NCI-H2171 (cell line): ENCODE measurements at places on chromosomes 7 and 10.

- no peak for DNase-seq
These were observed 10.1 kb upstream of the MET start for GRCh38 chr7:116661865-116662264.

GRCh38 chr7:17814058-17814457 lies 126.2 kb downstream of the SNX13 start:
- no peak for DNase-seq

DNA sequence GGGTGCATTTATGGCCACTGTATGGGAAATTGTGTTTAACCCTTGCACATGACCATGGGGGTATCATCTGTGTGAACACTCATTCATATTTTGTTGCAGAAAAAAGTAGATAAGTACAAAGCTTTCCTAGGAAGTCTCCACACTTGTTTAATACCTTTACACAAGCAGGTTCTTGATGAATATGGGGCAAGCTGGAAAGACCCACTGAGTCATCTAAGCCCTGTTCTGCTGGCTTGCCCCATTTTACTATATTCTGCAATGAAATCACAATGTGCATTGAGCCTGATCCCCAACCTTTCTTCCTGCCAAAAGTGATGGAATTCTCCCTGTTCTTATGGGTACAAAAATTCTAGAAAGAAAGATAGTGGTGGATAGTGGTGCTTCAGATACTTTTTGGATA lies 99.8 kb downstream of the CCDC71L start:
- no peak for DNase-seq

DNA sequence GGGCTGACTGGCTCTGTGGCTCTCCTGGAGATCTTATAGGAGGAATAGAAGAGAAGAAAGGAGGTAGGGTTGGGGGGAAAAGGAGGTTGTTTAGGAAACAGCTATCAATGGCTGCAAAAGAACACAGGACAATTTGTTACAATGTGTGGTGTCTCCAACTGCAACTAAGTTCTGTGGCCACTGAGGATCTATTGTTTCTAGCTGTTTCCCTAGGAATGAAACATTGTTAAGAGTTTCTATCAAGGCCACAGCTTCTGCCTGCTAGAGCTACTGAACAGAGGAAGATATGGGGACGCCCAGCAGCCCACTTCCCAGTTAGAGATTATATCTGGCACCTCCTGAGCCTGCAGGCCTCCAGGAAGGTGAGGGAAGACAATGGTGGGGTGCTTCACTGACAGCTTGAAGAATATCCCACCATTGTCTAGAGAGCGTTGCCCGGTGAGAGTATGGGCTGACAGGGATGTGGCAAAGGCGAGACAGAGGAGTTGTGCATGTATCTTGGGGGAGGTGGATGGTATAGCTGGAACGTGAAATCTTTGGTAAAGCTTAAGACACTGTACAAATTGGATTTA lies 4.0 kb downstream of the SCD start:
- no peak for DNase-seq

DNA sequence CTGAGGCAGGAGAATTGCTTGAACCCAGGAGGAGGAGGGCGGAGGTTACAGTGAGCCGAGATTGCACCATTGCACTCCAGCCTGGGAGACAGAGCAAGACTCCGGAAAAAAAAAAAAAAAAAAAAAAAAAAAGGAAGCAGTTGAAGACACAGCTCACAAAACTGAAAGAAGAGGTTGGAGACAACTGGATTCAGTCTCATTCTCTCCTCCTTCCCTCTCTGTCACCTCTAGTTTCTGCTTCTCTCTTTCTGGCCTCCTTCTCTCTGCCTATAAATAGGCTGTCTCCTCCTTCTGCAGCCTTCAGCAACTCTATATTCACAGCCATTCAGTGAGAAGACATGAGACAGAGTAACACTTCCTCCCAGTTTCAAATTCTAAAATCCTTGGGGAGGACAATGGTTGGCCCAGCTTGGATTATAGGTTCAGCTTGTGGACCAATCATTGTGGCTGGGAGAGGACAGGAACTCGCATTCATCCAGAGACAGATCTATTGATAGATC lies 125.6 kb upstream of the HABP2 start:
- no peak for DNase-seq

- no peak for DNase-seq
These were observed 508.2 kb upstream of the SEMA3D start for GRCh38 chr7:85695041-85695440.

- no peak for DNase-seq
These were observed 4.8 kb downstream of the FBH1 start for GRCh38 chr10:5894873-5895272.

GRCh38 chr10:76318211-76318610 lies 886.8 kb downstream of the LRMDA start:
- DNase-seq: no peak

DNA sequence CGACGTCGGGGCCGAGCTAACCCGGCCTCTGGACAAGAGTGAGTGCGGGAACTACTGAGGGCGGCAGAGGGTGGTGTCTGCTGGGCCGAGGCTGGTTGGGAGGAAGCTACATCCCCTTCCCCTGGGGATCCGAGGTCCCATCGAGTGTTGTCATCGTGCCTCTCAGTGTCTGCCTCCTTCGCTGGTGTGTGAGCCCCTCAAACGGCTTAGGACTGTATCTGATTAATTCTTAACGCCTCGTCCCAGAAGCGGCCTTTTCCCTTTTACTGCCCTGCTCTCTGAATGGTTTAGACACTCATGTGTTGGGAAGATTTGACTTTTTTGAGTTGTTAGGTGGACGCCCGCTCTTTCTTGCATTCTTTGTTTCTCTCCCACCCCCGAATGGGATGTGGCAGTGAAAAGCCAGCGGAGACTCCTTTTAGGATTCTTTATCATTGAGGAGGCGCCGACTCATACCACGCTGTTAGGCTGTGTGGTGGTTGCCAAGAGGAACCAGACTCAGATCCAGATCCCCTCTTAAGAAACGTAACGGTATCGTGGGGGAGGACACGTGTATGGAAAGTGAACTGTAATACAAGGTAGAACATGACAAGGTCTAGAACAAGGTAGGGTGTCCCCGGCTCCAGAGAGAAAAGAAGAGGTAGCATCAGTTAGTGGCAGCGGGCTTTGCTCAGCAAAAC lies 631 bp downstream of the SUPV3L1 start:
- DNase-seq: no peak

DNA sequence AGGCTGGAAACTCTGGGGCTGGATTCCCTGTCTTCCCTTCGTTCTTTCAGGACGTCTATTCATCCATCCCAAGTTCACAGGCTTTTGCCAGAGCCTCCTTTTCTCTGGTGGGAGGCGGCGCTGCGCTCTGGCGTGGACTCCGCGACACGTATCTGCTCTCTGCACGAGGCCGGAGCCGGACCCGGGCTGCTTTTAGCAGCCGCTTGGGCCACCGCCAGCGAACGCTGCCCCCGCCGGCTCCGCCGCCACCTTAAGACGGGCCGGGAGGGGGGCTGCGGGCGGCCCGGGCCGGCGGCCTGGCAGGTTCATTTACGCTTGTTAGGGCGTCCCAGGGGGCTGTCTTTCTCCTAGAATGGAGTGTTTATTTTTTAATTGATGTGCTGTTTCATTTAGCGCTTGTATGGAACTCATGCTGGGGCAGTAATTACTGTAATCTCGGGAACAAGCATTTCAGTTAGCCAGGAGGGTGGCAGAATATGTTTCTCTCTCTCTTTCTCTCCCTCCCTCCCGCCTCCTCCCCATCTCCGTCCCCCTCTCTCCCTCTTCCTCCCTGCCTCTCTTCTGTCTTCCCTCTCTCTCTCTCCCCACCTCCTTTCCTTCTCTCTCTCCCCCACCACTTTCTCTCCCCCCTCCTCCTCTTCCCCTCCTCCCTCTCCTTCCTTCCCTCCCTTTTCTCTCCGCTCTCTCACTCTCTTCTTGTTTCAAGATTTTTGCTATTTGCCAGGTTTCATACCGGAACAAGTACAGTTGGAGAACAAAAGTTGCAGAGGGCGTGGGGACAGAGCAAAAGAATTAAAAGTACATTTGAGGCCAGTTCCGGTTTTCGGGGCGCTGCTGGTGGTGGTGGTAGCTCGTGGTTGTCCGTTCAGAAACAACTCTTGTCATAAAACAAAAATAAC lies 1.3 kb upstream of the FZD8 start:
- peak; percentile 15 for DNase-seq

GRCh38 chr10:44986670-44987069 lies 8.1 kb upstream of the DEPP1 start:
- DNase-seq: no peak

DNA sequence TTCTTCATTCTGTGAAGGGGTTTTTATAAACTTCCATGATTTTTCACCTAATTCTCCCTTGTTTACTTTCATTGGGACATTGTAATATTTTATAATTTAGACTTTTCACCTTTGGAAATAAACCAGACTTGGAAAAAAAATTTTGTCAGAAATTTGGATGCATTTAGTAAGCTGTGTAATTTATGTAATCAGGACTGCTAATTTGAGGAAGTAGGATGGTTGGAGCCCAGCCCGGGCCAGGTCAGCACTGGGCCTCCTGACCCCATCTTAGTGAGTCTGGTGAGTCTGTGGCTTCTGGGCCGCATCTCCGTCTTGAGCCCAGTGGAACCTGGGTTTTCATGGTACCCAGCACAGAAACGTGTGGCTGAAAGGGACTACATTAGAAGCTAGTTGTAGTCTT lies 27.6 kb upstream of the ZNF32 start:
- no peak for DNase-seq

DNA sequence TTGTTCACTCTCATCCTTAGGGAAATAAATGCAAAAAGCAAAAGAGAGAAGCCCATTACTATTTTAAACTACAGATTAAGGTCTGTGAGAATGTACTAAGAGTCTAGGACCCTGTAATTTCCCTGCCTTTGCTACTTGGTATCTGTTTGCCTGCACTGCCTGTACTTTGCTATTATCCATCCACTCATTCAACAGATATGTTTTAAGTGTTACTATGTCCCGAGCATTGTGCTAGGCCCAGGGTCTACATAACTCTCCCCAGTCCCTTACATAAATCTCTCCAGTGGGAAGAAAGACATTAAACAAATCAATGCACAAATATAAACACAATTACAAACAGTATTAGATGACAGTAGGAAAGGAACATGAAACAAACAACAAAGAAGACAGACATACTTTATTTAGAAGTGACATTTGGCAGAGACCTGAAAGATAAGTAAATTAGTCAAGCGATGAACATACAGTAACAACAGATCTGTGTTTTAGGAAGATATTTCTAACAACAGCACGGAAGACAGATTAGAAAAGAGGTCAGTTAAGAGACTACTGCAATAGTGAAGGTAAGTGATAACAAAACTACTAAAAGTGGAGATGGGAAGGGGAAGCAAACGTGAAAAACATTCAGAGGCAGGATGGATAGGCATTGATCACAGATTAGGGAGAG lies 30.0 kb downstream of the ZNF800 start:
- no peak for DNase-seq

DNA sequence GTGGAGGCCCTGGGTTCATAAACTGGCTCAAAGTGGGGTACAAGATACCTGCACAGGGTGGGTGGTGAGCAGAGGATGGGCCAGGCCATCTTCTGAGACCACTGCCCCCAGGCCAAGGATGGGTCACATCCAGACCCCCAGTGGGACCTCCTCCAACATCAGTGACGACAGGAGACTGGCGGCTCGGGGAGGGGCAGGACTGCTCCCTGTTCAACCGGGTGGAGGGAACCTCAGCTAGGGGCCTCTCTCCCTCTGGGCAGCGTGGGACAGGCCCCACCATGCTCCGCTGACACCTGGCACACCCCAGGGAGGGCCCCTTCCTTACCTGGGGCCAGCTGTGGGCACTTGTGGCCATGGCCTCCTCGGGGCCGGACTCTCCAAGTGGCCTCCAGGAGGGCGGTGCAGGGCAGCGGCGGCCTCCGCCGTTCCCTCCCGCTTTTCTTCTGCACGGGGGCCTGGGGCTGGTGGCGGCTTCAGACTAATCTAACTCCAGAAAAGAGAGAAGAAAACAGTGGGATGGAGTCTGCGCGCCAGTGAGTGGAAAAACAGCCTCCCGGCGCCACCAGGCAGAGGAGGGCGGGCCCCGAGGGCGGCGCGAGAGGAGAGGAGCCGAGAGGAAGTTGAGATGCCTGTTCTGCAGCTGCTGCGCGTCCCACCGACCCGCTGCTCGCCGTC lies at the start of gene CALHM2:
TSS of gene CALHM2 (minus strand) at position 540 of the 675 bp plus-strand sequence. CDS start 2,429 bp downstream, outside the sequence.
- DNase-seq: peak; percentile 45

- no peak for DNase-seq
These were observed 50.2 kb downstream of the MTURN start for GRCh38 chr7:30184791-30185487.

- DNase-seq: no peak
These were observed 176.5 kb downstream of the ARHGAP12 start for GRCh38 chr10:31752170-31752569.

GRCh38 chr10:67331121-67331910 lies 364.7 kb downstream of the CTNNA3 start:
- no peak for DNase-seq

GRCh38 chr7:77696643-77697534 lies 630 bp downstream of the RSBN1L start:
- peak; percentile 54 for DNase-seq

- DNase-seq: no peak
These were observed 18.4 kb upstream of the MET start for GRCh38 chr7:116653646-116654045.

DNA sequence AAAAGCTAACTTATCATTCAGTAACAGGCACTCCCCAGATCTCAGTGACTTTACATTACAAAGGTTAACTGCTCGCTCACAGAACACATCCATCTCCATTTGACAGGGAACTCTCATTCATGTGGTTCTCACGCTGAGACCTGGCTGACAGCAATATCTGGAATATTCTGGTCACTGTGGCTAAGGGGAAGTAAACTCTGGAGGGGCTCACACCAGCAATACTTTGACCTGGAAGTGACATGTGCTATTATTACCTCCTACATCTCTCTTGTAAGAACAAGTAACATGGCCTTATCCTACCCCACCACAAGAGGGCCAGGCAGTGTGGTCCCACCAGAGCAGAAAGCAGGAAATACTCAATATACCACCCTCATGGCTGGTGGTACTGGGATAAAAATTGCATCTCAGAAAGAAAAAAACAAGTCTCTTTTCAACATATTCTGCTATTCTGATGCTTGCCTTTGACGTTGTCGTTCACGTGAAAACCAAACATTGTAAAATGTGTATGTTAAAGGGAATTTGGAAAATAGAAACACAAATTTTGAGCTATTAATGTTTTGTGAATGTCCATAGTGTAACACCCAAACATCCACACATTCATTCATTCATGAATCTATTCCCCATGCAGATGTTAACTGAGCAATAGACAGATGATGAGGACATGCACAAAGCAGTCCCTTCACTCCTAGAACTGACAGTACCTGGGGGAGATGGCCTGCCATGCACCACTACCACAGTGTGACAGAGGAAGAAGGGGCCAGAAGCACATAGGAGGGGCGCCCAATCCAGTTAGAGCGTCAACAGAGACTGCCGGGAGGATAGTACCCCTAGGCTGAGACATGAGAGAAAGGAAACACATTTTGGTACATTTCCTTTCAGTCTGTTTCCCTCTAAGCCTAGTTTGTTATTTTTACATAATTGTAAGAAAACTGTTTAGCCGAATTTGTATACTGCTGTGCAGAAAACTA lies 166.0 kb upstream of the SP4 start:
- DNase-seq: no peak

- DNase-seq: no peak
These were observed 187.4 kb upstream of the GDF10 start for GRCh38 chr10:47112612-47113011.

DNA sequence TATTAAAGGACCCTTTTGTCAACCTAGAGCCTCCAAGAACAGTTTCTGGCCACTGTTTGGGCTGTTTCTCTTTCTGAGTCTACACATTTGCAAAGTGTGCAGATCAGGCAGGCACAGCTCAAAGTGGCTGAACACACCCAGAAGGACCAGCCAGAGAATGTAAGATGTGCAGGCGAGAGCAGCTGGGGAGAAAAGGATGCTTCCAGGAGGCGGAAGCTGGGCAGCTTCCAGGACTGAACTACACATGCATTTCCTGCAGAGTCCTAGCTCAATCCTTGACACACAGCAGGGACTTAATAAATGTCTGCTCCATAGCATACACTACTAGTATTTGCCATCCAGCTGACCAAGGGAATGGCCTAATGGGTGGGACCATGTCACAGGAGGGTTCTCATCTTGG lies 70.9 kb downstream of the CTBP2 start:
- no peak for DNase-seq
